ENCODE measurements at places on chromosomes 5 and 9.

DNA sequence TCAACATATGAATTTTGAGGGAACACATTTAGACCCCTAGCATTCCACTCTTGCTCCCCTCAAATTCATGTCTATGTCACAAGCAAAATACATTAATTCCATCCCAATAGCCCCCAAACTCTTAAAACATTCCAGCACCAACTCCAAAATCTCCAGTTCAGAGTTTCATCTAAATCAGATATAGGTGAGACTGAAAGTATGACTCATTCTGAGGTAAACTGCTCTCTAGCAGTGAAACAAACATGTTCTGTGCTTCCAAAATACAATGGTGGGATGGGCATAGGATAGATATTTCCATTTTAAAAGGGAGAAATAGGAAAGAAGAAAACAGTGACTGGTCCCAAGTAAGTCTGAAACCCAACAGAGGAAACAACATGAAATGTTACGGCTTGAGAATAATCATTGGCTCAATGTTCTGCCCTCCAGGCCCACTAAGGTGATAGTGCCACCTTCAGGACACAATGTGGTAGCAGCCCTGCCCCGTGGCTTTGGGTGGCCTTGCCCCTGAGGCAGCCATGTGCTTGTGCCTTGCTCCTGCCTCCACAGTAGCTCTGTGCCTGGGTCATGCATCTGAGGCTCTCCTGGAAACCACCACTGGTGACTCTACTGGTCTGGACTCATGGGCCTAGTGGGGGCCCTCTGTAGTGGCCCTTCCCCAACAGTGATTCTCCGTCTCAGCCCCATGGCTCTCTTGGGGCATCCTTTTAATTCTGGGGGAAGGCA lies 36.4 kb upstream of the IPPK start:
- peak; percentile 82 for DNase-seq

- no peak for DNase-seq
Observed at GRCh38 chr5:81450940-81451339, 57.0 kb upstream of the ACOT12 start.

DNA sequence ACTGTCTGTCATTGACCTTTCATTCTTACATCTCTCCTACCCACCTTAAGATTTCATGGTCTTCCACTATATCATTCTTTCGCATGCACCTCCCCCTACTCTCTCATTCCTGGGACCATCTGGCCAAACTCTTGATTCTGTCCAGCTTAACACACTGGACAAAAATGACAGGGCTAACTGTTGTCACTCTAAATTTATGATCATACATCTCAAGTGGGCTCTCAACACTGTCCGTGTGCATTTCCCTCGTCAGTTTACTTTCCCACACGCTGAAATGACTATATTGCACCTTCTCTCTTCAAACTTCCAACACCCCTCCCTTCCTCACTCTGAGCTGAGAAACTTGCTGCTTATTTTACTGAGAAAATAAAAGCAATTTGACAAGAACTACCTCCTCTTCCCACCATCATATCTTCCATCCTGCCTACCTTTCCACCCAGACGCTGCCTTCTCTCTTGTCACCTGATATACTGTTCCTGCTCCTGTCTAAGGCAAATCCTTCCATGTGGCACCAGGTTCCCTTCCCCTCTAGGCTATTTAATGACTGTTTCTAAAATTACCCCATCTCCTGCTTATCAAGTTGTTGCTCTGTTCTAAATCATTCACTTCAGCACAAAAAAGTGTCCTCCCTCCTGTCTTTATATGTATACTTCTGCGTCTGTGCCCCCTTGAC lies 8.1 kb upstream of the KLF9 start:
- DNase-seq: no peak

DNA sequence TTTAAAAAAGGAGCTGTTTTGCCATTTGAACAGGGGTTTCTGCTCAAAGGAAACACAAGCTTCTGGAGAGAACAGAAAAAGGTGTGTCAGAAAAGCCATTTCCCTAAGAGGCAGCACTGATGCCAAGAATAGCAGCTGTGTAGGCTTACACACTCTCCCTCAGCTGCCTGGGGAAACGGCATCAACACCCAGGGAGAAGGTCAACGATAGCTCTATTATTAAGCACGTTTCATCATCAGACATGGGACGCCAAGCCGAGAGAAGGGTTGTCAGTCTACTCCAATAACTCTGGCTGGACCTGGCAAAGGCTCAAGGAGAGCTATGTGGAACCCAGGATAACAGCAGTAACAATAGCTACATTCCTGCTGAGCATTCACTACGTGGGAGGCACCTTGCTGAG lies 314.2 kb downstream of the CDK5RAP2 start:
- no peak for DNase-seq

GRCh38 chr5:44659334-44659733 lies 149.4 kb upstream of the MRPS30 start:
- no peak for DNase-seq

- DNase-seq: no peak
Observed at GRCh38 chr5:170511551-170512258, 7.9 kb downstream of the KCNIP1 start.

DNA sequence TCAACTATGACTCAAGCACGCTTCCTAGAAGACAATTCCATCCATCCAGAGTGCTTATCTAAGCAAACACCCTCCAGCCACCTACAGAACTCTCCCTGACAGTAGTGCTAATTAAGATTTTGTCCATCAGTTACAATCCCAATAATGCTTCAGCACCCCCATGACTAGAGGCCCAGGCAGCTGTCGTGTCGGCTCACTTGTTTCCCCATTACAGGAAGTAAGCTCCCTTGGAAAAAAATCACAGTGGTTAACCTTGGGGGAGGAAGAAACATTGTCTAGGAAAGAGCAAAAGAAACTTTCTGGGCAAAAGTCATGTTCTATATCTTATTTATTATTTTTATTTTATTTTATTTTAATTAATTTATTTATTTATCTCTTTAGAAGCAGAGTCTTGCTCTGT lies 108.8 kb upstream of the LPAR1 start:
- DNase-seq: no peak

DNA sequence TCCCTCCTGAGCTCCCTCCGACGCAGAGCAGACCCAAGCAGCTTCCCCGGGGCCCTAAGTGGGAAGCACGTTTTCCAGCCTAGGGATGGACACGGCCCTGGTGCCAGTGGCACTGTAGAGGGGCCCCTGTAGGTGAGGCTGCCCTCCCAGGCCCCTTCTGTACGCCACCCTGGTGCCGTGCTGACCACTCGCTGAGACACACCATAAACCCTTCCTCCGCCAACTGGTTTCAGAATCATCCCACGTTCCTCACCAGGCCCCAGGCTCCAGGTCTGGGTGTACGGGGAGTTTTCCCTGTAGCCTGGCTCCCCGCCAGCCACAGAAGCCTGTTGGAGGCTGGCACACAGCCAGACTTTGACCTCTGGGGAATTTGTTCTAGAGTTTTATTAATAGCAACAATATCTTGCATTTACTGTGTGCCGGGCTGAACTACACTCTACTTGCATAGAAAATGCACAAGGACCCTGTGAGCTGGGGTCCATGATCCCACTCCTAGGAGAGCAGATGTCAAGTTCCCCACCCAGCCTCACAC lies 18.2 kb upstream of the WDR38 start:
- peak; percentile 47 for DNase-seq

DNA sequence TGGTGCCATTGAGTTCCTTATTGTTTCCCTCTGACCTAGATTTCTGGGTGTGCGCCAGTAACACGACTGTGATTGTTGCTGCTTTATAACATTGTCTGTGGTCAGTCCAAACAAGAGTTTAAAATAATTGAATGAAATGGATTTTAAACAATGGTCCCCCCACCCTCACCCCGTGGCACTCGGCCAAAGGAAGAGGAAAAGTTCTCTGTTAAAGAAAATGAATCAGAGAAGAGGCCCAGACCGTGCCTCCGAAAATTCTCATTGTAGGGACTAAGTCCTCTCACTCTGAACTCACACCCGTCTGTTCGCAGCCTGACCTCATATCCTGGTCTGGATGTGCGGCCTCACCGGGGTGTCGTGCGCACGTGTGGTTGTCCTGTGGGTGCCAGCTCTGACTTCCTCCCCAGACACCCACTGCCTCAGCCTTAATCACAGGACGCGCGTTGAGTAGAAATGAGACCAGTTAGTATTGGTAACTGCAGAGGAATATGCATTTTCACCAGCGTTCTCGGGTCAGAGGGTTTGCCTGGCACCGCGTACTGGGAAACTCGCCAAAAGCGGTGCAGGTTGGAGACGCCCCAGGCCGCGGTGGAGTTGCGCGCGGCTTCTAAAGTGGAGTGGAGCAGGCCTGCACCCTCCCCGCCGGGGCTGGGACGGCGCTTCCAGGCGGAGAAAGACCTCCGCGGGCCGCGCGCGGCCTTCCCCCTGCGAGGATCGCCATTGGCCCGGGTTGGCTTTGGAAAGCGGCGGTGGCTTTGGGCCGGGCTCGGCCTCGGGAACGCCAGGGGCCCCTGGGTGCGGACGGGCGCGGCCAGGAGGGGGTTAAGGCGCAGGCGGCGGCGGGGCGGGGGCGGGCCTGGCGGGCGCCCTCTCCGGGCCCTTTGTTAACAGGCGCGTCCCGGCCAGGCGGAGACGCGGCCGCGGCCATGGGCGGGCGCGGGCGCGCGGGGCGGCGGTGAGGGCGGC lies at the start of gene ABL1:
Gene ABL1 (plus strand): TSS at position 884 of the 966 bp plus-strand sequence. CDS start 193 bp downstream, outside the sequence.
- DNase-seq: peak; percentile 89

DNA sequence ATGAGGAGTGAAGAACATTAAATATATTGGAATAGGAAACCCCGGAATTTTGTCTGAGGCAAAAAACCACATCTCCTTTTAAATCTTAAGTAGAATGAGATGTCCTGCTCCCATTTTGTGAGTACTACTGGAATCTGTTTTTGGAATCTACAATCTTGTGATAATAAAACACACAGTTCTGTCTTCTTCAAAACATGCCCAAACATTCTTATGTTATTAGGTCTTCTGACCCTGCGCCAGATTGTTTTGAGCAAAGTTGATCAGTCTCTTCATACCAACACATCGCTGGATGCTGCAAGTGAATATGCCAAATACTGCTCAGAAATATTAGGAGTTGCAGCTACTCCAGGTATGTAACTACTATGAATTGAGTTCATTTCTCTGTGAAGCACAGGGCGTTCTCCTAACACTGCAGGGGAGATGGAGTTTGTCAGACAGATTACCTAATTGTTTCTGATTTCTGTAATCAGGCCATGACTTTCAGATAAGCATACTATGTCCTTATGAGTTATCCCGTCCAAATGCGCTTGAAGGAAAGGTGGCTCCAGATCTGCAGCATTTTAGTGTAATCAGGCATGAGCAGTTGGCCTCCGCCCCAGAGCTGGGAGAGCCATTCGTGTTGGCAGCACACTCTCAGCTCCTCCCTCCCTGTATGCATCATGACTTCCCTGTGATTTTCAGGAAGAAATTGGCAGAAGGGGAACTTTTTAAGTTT lies 88.0 kb downstream of the NLN start:
- DNase-seq: peak; percentile 72

- no peak for DNase-seq
Observed at GRCh38 chr9:97364769-97365490, 47.0 kb upstream of the TDRD7 start.

DNA sequence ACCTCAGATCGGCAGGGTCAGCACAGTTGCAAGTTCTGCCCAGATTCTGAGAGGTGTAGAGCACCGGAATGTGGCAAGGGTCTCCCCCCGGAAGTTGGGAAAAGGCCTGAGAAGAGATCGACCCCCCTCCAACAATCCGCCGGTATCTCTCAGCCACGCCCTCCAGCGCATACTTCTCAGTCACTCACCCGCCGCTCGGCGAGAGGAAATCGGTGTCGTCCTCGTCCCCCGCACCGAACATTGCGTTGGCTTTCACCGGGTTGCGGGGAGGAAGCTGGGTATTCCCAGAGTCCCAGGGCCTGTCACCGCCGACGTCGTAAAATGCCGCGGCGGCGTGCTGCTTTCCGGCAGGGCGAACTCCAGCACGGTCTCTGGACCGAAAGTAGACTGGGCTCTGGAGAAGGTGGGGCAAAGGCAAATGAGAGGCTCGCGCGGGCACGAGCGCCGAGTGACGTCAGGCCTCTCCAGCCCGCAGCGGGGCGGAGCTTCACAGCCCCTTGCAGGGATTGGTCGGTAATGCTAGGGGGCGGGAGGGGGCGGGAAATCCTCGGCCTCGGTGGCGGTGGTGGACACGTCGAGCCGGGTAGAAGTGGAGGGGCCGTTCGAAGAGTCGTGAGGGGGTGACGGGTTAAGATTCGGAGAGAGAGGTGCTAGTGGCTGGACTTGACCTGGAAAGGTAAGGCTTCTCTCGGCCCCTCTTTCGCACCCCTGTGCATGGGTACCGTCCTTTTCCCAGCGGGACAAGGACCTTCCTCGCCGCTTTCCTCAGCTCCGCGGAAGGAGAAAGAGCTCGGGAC lies at the start of the genes FKBP15 and SLC31A1:
Gene FKBP15 (minus strand): TSS at position 275 of the 797 bp plus-strand sequence. CDS start 34 bp downstream, at position 241.
Gene SLC31A1 (plus strand): TSS at position 542 of the 797 bp plus-strand sequence. CDS start 34,605 bp downstream, outside the sequence.
- DNase-seq: peak; percentile 98

- no peak for DNase-seq
Observed at GRCh38 chr5:125348936-125349831, 602.7 kb upstream of the ZNF608 start.

DNA sequence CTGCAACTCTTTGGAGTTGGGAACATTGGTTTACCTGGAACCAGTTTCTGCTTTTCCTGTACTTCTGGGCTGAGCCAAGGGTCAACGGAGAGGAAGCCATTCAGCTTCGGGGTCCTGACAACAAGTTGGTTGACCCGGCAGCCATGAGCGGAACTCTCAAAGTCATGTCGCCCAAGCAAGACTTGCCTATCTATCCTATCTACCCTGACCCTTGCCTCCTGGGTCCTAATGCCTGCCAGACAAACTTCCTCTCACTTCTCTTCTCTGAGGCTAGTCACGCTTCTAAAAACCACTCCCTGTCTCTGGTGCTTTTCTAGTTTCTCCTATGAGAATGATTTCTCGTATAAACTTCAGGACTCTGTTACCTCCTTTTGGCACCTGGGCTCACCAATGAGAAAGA lies 44.7 kb upstream of the CRHBP start:
- no peak for DNase-seq

DNA sequence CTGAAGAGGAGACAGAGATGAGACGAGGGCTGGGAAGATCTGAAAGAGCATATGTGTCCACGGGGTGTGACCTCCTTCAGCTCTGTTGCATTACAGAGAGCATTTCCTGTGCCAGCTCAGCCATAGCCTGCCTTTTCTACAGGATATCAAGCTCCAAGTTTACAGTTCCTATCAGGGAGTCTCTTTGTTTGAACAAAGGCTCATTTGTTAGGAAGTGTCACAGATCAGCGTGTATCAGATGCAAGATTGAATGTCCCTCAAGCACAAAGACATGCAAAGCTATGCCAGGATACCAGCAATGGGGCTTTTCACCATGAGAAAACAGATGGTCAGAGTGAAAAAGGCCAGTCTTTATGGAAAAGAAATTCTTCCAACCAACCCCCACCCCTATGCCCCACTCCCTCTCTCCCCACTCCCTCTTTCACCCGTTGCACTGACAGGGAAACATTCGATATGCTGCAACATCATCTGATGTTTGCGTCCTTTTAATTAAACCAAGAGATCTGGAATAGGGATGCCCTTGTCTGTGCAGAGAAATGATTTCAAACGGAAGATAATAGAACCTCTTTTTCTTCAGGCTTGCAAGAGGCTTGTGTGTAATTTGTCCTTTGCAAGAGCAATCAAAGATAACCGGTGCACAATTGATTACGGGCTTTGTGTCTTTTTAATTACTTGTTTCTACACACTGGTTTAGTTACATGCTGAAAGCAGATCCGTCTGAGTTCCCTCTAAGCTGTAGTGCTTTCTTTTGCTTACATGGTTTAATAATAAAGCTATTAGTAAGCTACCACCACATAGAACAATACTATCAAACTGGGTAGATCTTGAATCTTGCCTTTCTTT lies 263.1 kb upstream of the RGMB start:
- no peak for DNase-seq
